ENCODE measurements at places on chromosomes 11 and 22.

- no peak for DNase-seq
Measured at GRCh38 chr11:25988178-25988577, 343.8 kb upstream of the ANO3 start.

GRCh38 chr11:63769042-63769713, 603 bp upstream of the ZFTA start:
- no peak for DNase-seq

- DNase-seq: no peak
Measured at GRCh38 chr11:119608201-119608600, 120.8 kb downstream of the NECTIN1 start.

DNA sequence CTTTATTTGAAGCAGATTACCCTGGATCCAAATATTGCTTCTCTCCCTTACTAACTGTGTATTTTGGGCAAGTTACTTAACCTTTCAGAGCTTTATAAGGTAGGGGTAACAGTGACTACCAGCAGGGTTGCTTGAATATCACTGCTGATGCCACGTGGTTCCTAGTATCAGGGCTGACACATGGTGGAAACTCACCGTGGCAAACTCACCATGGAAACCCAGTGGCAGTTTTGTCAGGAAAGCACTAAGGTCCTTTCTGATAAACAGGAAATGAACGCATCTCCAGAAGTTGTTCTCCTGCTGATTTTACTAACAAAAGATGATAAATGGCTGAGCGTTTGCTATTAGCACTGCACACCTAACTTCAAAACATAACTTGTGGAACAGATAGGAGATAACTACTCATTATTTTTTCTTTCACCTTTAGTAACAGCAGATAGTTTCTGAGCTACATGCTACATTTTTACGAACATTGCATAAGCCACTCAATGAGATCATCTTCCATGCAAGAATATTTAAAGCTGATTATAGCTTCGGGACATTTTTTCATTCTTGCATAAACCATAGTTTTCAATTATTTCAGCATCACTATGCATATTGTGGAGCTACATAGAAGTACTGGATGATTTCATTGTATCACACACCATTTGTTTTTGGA, 59.7 kb upstream of the RAG2 start:
- DNase-seq: no peak

DNA sequence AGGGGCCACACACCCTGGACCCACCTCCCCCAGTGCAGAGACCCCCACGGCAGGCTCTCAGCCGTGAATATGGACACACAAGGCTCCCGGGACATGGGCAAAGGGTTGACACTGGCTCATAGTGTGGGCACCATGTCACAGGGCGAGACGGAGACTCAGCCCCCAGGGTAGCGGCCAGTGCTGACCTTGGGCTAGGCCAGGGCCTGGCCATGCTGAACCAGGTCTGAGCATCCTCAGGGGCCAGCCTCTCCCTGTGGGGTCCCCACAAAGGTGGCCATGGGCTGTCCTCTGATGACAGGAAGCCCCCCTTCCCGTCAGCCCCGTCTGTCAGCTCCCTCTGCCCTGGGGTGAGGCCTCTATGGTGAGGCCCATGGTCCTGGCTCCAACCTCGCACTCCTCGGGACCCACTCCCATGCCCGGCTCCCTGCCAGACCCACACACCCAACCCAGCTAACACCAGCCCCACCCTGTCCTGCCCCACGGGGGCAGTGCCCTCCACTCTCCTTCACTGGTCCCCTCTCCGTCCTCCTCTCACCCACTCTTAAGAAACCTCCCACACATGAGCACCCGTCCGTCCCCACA, 19.0 kb upstream of the PRODH start:
- no peak for DNase-seq

DNA sequence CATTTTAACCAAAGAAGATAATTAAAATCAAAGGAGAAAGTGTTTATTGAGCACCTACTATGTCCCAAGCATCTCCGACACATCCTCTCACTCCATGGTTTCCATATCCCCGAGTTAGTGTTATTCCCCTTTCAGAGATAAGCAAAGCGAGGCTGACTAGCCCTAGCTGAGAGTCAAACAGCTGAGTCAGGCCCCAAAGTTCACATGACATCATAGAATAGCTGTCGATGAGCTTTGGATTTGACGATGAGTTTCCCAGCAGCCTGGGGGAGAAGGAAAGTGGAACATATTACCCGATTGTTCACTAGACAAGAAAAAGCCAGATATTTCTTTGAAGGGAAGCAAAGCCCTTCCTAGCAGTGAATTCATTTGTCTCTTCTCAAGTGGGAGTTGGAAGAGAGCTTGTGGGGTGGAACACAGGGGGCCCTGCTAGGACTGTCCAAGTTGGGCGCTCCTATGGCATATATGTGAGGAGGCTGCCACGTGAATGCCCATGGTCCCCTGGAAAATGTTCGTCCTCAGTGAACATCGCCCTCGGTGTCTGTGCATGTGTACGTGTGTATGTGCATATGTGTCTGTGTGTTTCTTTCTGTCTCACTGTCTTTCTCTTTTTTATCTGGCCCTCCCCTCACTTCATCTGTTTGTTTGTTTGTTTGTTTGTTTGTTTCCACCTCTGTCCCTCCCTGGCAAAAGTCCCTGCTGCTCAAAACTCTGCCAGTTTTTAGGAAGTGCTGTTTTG, 493 bp upstream of the CYTH4 start:
- no peak for DNase-seq

- DNase-seq: no peak
Measured at GRCh38 chr11:99960536-99960935, 726.6 kb upstream of the ARHGAP42 start.

- DNase-seq: no peak
Measured at GRCh38 chr11:19428206-19429002, 187.7 kb upstream of the E2F8 start.

GRCh38 chr11:23539556-23539955, 679.3 kb upstream of the CCDC179 start:
- no peak for DNase-seq

- no peak for DNase-seq
Measured at GRCh38 chr11:67116758-67117105, 2.3 kb upstream of the KDM2A start.

DNA sequence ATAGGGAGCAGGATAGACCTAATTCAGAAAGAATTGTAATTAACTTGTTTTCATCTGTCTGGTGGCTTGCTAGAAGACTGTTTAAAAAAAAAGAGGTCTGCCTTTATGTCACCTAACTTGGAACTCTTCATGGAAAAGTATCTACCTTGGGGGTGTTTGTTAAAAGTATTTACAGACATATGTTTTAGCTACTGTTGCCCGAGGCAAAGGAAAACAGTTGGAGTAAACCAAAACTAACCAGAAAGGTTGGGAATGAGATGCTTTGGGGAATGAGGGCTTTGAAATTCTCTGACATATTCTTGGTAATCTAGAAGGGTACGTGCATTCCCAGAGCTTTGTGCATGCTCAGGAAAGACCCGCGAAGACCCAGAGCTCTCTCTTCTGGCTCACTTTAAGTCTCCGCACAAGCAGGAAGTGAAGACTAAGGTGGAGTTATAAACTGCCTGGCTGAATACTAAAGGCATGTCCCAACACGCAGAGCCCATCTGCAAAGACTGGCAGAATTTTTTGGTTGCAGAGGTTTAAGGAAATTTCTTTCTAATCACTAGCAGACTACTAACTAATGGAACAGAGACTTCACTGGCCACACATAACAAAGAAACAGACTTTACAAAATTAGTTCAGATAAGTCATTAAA, 33.2 kb downstream of the HIKESHI start:
- no peak for DNase-seq

DNA sequence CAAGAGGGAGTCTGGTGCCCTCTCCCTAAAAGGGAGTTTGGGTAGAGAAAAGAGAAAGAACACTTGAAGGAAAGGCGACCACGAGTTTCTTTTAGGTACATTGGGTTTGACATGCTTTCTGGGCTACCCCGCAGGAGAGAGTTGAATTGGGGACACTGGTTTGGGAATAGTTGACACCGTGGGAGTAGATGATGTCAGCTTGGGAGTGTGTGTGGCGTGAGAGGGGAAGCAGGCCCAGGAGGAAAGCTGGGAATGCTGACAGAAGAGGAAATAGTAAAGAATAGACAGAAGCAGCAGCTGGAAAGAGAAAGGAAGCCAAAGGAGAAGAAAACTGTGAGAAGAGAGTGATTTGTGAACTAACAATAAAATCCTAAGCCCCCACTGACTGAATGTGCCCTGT, 442.9 kb downstream of the DYNC2H1 start:
- DNase-seq: no peak

- DNase-seq: no peak
Measured at GRCh38 chr11:130574740-130575139, 126.3 kb downstream of the ADAMTS15 start.

- no peak for DNase-seq
Measured at GRCh38 chr11:17230867-17231851, 23.4 kb upstream of the PIK3C2A start.

DNA sequence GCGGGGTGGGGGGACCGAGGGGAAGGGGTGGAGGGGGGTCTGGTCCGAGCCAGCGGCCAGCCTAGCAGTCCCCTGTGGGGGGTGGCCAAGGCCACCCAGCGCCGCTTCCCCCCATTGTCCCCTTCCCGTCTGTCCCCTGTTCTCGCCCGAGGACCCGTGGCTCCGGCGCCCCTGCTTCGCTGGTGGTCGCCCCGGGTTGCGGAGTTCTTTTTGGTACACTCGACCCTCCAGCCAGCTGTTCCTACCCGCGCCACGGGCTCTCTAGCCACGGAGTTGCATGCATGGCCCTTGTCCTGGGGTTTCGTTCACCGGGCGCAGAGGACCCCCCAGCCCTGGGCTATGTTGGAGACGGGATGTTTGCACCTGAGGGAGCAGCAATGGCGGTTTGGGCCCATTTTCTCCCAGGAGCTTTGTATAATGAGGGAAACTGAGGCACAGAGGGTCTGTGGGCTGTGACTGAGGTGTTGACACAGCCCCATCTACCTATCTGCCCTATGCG, 489 bp downstream of the RNF214 start:
- DNase-seq: no peak

DNA sequence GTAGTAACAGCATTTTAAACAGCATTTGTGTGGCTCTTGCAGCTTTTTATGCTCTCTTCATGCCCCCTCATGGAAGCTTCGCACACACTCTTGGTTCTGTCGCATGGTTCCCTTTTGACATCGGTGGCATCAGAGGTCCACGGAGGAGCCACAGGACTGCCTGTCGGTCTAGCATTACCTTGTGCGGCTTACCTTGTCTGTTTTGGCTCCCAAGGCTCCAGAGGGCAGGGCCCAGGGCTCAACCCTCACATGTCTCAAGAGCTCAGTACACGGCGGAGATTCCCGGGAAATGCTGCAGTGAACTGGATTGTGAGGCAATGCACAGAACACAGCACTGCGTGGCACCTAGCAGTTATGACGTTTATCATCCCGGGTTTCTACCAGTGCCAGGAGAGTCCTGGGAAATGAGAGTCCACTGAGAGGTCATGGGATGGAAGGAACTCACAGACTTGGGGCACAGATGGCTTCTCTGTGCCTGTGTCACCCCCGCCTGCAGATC, 1015.8 kb downstream of the TBC1D22A start:
- DNase-seq: no peak

DNA sequence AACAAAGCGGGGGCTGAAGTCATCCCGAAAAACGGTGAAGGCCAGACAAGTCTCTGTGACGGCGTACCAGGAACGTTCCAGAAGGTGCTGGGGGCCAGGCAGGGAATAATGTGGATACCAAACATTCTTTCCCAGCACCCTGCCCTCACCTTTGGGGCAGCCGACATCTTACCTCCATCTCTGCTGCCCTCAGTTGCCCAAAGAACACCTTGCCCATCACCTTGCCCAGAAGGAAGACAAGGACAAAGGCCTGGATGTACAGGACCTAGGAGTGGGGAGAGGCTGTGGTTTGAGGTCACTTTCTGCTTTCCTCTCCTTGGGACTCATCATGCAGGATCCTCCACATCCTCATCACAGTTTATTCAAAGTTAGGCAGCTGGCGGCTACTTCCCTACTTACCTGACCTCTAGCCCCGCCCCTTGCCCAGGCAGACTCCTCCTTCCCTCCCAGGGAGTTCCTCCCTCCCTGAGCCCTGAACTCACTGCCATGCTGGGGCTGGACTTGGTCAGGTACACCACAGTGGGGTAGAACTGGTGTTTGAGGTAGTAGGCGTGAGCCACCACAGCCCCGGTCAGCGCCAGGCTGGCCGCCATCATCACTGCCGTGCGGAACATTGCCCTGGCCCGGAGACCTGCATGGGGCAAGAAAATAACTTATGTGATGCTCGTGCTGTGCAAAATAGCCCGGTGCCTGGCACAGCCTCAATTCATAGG, 1.2 kb downstream of the SYVN1 start:
- DNase-seq: no peak

GRCh38 chr11:79066456-79067351, 374.1 kb downstream of the TENM4 start:
- DNase-seq: peak; percentile 57

- no peak for DNase-seq
Measured at GRCh38 chr22:41504816-41505215, 35.9 kb downstream of the ACO2 start.

DNA sequence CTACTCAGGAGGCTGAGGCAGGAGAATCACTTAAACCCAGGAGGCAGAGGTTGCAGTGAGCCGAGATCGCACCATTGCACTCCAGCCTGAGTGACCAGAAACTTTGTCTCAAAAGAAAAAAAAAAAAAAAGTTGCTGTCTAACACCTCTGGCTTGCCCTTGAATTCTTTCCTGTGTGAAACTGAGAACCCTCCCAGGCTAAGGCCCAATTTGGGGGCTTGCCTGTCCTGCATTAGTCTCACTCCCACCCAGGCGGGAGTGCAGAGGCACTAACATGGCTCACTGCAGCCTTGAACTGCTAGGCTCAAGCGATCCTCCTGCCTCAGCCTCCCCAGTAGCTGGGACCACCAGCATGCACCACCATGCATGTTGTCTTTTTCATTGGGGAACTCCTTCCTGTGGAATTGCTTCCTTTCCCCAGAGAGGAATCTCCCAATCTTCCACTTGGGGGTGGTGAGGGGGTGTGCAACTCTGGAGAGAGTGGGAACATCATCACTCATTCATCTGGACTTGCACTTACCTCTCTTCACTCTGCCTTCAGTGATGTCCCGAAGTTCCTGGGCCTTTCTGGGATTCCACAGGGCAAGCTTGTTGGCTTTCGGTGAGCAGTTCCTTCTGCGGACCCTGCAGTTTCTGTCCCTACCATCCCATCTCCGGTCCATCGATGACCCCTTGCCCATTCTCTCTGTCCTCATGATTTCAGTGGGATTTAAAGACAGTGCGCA, 62.1 kb upstream of the CREB3L1 start:
- no peak for DNase-seq

DNA sequence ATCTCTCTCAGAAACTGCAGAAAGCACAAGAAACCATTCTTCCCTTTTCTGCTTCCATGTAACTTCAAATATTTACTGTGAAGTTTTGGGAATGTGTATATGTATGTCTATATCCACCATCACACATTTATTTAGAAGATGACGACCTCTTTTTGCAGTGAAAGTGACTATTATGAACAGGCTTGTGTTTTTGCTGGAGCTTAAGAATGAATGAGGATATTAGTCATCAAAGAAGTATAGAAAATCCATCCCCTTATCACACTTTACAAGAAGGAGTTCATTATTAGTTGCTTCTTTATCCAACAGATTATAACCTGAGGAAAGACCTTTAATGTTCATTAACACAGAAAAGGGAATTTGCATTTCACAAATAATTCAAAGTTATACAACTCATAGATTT, 21.1 kb upstream of the SLC5A12 start:
- DNase-seq: no peak
